GM12891 (cell line): ENCODE measurements at places on chromosomes 12 and 14.

GRCh38 chr14:21133901-21134300 is 22.0 kb downstream of the OR5AU1 start:
- DNase-seq, result no peak

GRCh38 chr12:9118158-9118557 is 2.4 kb upstream of the A2M start:
- DNase-seq, result no peak

GRCh38 chr14:92534932-92535643 is 21.5 kb downstream of the RIN3 start:
- no peak for DNase-seq

GRCh38 chr14:65997347-65997746 is 488.8 kb upstream of the CCDC196 start:
- no peak for DNase-seq

- DNase-seq, result no peak
Observed at GRCh38 chr12:47189728-47190127, 110.0 kb upstream of the AMIGO2 start.

- DNase-seq, result no peak
Observed at GRCh38 chr12:122138181-122138580, 35.8 kb downstream of the IL31 start.

DNA sequence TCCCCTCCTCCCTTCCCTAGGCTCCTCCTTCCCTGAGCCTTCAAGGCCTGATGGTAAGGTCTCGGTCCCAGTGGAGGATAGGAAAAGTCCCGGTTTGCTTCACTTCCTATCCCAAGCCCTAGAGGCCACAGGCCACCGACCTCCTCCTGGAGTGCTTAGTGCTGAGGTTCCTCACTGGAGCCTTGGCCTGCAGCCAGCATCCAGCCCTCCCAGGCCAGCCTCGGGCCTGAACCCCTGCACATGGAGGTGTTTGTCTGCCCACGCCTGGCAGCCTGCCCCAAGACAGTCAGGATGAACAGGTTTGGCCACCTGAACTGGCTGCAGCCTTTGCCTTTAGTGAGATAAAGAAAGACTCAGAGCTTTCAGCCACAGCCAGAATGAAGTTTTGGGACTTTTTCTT is 15.8 kb upstream of the KRT7 start:
- no peak for DNase-seq

DNA sequence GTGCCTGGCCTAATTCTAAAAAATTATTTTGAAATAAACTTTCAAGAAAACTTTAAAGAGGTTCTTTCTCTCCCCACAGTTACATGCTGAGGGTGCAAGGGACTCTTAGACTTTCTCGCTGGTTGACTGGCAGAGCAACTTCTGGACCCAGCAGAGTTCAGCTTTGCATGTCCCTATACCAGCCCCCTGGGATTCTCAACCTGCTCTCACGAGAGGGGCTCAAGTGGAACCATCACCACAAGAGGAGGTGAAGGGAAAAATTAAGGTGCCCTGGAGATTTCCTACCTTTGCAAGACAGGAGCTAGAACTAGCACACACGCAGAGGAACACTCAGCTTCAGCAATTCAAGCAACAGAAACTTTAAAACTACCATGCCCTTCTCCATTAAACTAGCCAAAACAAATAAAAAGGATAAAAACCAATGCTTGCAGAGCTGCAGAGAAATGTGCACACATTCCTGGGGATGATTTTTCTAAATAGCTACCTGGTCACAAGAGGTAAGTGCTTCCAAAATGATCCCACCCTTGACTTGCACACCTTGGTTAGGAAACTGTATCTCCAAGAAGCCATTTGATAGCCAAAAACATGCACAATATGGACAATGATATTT is 2.5 kb downstream of the HVCN1 start:
- DNase-seq, result no peak

DNA sequence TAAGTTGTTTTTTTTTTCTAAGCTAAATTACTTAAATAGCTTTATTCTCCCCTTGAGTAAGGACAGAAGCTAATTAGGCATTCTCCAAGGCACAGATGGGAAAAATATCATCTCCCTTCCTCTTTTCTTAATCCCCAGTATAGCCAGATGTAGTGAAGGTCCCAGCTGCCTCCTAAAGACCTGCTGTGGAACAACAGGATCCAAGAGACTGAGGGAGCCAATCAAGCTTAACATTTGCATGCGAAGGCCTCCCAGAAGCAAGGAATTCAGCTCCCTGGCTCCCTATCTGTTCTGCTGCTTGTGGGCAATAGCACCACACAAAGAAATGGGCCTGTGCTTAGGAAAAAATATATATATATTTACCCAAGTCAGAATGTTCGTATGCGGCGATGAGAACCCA is 255.2 kb downstream of the SYT1 start:
- no peak for DNase-seq

DNA sequence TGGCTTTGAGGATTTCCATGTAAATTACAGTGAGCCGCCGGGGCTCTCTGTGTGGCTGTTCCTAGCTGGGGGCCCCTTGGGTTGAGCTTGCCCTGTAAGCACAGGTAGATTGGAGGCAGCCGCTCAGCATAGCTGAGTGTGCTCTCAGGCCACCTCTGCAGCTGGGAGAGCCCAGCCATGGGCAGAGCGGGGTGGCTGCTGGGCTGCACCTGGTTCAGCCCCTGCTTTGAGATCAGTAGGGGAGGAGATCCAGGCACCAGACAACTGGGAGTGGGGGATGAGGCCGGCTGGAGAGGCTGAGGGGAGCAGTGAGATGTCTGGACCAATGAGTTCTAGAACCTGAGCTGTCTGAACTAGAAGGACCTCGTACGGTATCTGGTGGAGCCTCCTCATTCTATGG is 44.8 kb downstream of the CACNA1C start:
- no peak for DNase-seq

- no peak for DNase-seq
Observed at GRCh38 chr14:79597566-79597965, 613.7 kb downstream of the DIO2 start.

- DNase-seq, result no peak
Observed at GRCh38 chr12:49882851-49883464, 20.7 kb downstream of the FAIM2 start.

- no peak for DNase-seq
Observed at GRCh38 chr12:131618303-131618658, 92.6 kb upstream of the SFSWAP start.

- DNase-seq, result no peak
Observed at GRCh38 chr14:43793579-43793978, 713.5 kb downstream of the FSCB start.

GRCh38 chr12:88633312-88633711 is 53.0 kb upstream of the KITLG start:
- DNase-seq, result no peak

- DNase-seq, result no peak
Observed at GRCh38 chr12:6899837-6900519, 4.6 kb upstream of the LRRC23 start.

- DNase-seq, result no peak
Observed at GRCh38 chr12:9699269-9699897, 29.9 kb downstream of the CLEC2D start.

GRCh38 chr14:91100102-91100501 is 13.8 kb upstream of the DGLUCY start:
- DNase-seq, result no peak

GRCh38 chr14:37658156-37658555 is 62.7 kb downstream of the TTC6 start:
- no peak for DNase-seq

- DNase-seq, result no peak
Observed at GRCh38 chr14:89550821-89551220, 133.8 kb upstream of the FOXN3 start.

- no peak for DNase-seq
Observed at GRCh38 chr12:109462868-109463692, 14.0 kb downstream of the KCTD10 start.

GRCh38 chr12:58920102-58920960 is at the start of gene LRIG3:
TSS of gene LRIG3 (minus strand) at chr12:58920504. CDS start at chr12:58920235, 269 bp downstream.
- DNase-seq, result peak; percentile 66

DNA sequence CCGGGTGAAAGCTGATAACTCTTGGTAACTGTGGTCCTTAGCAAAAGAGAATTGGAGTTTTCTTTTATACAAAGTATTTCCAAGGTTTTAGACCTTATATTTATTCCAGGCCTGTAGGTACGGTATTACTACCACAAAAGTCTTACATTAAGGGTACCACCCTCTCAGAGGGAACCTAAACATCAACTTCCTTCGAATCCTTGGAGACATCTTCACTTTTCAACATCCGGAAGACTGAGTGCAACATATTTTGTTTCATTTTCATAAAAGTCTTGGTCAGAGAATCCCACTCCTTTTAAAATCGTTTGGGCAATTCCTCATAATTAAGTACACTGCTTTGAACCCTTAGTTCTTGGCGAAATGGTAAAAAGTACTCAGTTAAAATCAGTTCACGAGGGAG is 1.2 kb downstream of the CNOT2 start:
- no peak for DNase-seq

DNA sequence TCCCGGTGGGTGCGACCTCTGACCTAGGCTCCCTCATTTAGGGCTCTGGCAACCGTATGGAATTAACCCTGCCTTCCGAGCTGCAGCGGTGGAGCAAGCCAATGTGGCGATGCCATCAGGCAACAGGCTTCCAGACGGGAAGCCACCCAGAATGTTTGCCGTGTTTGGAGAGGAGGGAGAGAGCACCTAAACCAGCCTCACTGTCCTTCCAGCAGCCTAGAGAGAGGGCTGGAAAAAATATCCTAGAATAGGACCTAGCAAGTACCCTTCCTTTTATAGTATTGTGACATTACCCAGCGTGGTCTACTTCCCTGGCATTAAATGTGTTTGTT is 287 bp upstream of the SLC2A13 start:
- DNase-seq, result no peak

- DNase-seq, result no peak
Observed at GRCh38 chr12:52461693-52462092, 9.7 kb upstream of the KRT6B start.

GRCh38 chr12:118827606-118828005 is 153.7 kb upstream of the SRRM4 start:
- no peak for DNase-seq

DNA sequence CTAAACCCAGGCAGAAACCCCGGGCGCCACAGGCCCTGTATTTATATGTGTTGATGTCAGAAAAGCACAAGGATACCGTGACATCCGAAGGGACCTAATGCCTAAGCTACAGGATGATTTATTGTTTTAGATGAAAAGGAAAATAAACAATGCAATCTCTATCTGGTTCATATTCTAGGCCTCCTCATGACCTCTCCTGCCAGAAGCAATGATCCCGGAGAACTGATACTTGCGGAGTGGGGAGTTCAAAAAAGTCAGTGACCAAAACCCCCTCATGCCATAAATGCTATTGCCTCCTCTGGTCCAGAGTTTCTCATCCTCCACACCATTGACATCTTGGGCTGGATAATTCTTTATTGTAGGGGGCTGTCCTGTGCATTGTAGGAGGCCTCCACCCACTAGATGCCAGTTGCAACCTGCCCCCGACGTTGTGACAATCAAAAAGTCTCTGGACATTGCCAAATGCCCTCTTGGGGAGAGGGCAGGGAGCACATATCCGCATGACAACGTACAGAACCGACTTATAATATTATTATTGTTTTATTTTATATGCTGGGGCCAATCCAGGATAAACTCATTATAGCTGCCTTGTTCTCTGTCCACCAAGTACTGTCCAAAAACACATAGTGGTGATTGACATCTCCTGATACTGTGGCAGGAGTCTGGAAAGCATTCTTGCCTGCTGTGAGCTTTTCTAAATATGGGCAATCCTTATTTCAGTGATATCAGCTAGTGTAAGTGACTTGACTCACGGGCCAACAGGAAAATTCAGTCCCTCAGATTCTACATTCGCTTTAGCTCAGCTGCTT is 1.1 kb upstream of the CSRP2 start:
- no peak for DNase-seq

GRCh38 chr12:96570579-96570978 is 81.2 kb downstream of the CFAP54 start:
- DNase-seq, result no peak

- DNase-seq, result no peak
Observed at GRCh38 chr12:27521981-27522380, 2.0 kb upstream of the PPFIBP1 start.

- DNase-seq, result no peak
Observed at GRCh38 chr14:51498411-51499227, 153.1 kb upstream of the FRMD6 start.

DNA sequence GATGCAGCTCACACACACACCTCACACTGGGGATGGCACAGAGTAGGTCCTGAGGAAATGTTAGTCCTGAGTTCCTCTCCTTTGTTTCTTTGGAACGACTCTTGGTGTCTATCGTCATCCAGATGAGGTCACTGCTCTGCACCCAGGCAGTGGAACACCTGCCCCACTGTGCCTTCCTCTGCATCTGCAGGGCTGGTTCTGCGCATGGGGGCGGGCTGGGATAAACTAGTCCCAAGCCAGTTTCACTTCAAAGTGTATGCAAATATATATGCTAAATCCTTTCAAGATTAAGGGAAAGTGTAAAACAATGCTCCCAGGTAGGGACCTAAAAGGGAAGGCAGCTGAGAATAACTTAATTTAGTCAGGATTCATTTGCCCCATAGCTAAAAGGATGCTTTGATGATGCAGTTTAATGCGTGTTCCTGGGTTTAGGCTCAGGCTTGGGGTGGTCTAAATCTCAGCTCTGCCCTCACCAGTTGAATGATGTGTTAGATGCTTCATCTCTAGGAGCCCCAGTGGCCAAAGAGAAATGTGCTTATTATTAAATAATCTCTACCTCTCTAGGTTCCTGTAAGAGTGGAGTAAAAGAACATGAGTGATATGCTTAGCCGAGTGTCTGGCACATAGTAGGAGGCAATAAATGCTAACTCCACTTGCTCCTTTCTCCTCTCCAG is 47.1 kb upstream of the OVCH1 start:
- no peak for DNase-seq

- no peak for DNase-seq
Observed at GRCh38 chr12:108102363-108102762, 26.7 kb upstream of the WSCD2 start.

DNA sequence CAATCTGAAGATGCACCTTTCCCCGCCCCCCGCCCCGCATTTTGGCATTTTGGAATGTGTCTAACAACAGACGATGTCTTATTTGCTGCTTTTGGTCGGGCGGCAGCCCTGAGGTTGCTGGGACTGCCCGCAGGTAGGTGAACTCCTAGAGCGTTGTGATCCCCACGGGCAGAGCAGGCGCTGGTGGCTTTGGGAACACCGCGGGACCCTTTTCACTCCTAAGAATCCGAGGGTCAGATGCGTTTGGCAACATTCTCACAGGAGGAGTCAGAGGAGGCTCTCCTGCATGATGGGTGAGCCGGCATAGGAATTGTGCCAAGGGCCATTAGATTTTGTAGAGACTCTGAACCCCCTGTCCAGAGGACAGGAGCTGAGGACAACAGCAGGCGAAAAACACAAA is 41.9 kb downstream of the HCAR2 start:
- DNase-seq, result no peak

DNA sequence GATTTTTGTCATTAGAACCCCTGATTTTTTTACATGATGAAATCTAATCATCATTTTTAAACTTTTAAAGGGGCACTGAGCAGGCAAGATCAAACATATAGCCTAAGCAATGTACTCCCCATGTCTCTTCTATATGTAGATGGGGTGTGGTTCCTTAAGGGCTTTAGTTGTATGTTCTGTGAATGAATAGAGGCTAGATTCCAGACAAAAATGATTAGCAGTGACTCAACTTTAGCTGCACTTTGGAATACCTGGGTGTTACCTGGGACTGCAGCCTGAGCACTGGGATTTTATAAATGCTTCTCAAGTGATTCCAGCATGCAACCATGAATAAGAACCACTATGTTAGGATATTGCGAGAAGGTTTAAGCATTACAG is 256.7 kb upstream of the PLEKHG7 start:
- no peak for DNase-seq
